ENCODE measurements at places on chromosomes 2 and 18. TPM values are rescaled to one million over a fixed set of nuclear protein-coding genes. Genes with fewer than 3 reads are reported as not detected.

The RNF125 gene
- total RNA-seq: 0.50 TPM

The KCNJ3 gene
- total RNA-seq: 0.22 TPM

The RPIA gene
- 10.8 TPM for total RNA-seq

The MBOAT2 gene
- total RNA-seq: 89.6 TPM

The COL6A3 gene
- 2,978 TPM for total RNA-seq

The ZAP70 gene
- total RNA-seq: 0.12 TPM

The MAIP1 gene
- total RNA-seq: 24.1 TPM

The SLC19A3 gene
- under 0.01 TPM for total RNA-seq

The IL1R2 gene
- total RNA-seq: not detected

The APLF gene
- 4.2 TPM for total RNA-seq

The DNAJC5G gene
- not detected for total RNA-seq

The IER3IP1 gene
- 25.2 TPM for total RNA-seq

The NCKAP5 gene
- 1.6 TPM for total RNA-seq

The L3MBTL4 gene
- total RNA-seq: 0.44 TPM

The TNFAIP6 gene
- total RNA-seq: 67.4 TPM

The ANKRD30BL gene
- total RNA-seq: not detected

The LYG1 gene
- 0.22 TPM for total RNA-seq

The GKN1 gene
- total RNA-seq: not detected

The PRPF40A gene
- total RNA-seq: 187 TPM

The ALLC gene
- not detected for total RNA-seq

The CD207 gene
- not detected for total RNA-seq

The QPCT gene
- total RNA-seq: 43.6 TPM

The FZD7 gene
- 33.4 TPM for total RNA-seq

The RRM2 gene
- total RNA-seq: 76.0 TPM

The CPO gene
- total RNA-seq: 0.12 TPM

The ABCG5 gene
- total RNA-seq: not detected

The CNOT9 gene
- 69.2 TPM for total RNA-seq

The IL36G gene
- total RNA-seq: not detected

The TRABD2A gene
- 2.5 TPM for total RNA-seq

The TEKT4 gene
- total RNA-seq: not detected

The LHCGR gene
- not detected for total RNA-seq

The SLC5A7 gene
- total RNA-seq: not detected

The FHOD3 gene
- 19.7 TPM for total RNA-seq

The LOXHD1 gene
- total RNA-seq: not detected

The MROH2A gene
- not detected for total RNA-seq

The FAM237A gene
- total RNA-seq: not detected

The CYP27C1 gene
- total RNA-seq: not detected

The TMEM247 gene
- not detected for total RNA-seq

The PFN4 gene
- total RNA-seq: 0.62 TPM

Measured in uterine smooth muscle cell (primary cell).